ENCODE measurements at places on chromosomes 6 and 20.

DNA sequence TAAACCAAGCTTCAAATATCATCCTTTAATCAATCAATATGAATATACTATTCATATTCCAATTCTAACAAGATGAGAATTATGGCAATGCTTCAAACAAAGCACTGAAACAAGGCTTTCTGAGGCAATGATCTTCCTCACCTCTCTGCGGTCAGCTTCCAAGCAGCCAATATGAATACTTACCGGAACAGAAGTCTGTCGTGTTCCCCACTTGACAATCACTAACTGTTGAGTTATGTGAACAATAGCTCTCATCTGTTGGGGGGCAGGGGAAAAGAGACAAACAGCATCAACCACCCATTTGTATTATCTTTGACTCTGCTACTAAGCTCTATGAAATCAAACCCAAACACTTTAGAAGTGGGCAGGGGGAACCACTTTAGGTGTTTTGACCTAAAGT, 4.5 kb downstream of the CD164 start:
- DNase-seq, result no peak

- no peak for DNase-seq
These were observed 152.3 kb upstream of the SCGN start for GRCh38 chr6:25499615-25500235.

- no peak for DNase-seq
These were observed 2.7 kb upstream of the TUBB2A start for GRCh38 chr6:3159805-3160781.

- no peak for DNase-seq
These were observed 1.2 kb upstream of the RBM38 start for GRCh38 chr20:57389695-57390603.

DNA sequence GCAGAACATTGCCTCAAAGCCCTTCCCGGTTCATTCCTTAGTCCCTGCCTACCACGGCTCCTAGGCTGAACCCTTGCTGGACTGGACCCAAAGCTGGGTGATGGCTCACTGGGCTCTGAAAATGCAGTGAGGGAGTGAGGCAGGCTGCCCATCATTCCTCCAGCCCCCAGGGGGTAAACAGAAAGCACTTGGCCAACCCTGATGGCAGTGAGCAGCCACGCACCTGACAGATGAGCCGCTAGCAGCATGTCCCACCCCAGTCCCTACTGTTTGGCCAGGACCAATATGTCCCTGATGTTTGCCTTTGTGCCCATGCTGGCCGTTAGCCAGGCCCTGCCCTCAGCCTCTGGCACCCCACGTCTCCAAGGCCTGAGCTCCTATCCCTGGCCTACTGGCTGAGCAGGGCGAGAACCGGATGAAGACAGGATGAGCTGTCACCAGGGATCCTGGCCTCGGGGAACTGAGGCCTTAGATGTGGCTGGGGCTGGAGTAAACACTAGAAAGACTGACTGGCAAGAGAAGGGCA, 19.4 kb upstream of the BAK1 start:
- DNase-seq, result peak; percentile 84

- no peak for DNase-seq
These were observed 6.1 kb downstream of the FBXO5 start for GRCh38 chr6:152976749-152977148.

- peak; percentile 52 for DNase-seq
These were observed 171.4 kb downstream of the ZFAND3 start for GRCh38 chr6:37990762-37991525.

- no peak for DNase-seq
These were observed 21.4 kb upstream of the TFAP2D start for GRCh38 chr6:50691814-50692495.

- DNase-seq, result peak; percentile 59
These were observed 67.1 kb upstream of the ADGRF4 start for GRCh38 chr6:47631269-47631772.

DNA sequence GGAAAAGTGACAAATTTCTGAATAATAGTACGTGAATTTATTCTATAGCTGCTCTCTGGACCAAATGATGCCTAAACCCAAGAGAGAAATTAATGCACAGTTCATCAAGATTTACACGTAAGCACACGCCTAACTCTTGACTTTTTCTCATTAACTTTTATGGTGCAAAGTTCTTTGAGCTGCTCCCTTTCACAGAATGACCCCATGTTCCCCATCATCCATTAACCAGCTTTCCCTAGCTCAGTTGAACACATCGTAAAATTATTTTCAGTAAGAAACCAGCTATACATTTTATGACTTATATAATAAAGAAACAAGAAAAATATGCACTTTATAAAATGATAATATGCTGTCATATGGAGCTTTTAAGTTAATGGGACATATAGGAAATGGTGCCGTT, 54.3 kb downstream of the ID4 start:
- DNase-seq, result no peak

GRCh38 chr6:131555992-131556391, 17.0 kb upstream of the ARG1 start:
- DNase-seq, result no peak

- no peak for DNase-seq
These were observed 77.0 kb downstream of the TBX18 start for GRCh38 chr6:84687431-84687830.

- DNase-seq, result no peak
These were observed 9.8 kb downstream of the MAPK13 start for GRCh38 chr6:36139991-36140710.

DNA sequence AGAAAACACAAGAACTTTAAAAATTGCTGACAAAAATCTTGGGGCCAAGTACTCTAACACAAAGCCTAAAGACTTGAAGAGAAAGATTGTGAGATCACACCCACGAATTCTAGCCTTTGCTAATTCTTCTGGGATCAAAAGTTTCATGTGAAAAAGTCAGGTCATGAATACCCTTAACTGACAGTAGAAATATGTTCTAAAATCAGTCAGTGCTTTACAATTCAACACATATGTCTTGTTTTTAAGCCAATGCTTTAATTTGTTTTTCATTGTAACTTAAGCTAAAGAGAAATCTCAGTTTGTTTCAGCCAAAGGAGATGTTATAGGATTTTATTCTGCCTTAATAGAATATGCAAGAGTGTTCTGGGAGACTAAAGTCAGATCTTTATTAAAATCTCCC, 78.2 kb upstream of the PLEKHG1 start:
- DNase-seq, result no peak

- DNase-seq, result peak; percentile 53
These were observed 8.5 kb upstream of the MRPS10 start for GRCh38 chr6:42226161-42226611.

DNA sequence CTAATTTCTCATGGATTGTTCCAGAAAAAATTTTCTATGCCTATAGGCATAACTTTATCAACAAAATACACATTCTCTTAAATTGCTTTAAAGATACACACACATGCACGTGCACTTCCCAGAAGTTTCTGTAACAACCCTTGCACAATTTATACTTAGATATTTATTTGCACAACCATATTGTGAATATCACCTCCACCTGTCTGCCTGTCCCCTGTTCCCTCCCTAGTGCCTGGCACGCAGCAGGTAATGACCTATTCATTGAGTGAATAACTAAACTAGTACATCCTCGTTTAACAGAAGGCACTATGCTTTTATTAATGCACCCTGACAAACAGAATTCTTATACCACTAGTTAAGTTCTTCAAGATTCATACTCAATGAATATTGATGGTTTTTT, 198.9 kb downstream of the BCAS1 start:
- DNase-seq, result no peak

DNA sequence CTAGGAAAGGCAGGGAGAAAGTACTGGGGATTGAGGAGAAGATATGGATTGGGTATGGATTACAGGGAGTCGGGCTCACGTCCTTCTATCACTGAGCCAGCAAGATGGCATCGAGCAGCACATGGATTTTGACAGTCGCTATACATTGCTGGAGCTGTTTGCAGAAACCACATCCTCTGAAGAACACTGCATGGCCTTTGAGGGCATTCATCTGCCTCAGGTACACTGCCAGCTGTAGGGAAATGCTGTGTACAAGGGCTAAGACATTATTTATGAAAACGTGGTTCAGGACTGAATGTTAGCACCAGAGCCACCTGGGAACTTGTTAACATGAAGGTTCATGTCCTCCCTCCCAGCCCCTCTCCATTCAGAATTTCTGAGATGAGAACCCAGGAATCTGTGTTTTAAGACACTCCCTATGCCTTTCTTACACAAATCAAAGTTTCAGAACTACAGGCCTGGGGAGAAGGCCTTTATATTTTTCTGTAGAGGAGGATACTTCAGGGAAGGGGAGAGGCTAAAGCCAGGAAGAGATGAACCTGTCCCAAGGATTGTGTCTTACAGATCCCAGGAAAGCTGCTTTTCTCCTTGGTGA, 3.5 kb downstream of the CUL9 start:
- no peak for DNase-seq

DNA sequence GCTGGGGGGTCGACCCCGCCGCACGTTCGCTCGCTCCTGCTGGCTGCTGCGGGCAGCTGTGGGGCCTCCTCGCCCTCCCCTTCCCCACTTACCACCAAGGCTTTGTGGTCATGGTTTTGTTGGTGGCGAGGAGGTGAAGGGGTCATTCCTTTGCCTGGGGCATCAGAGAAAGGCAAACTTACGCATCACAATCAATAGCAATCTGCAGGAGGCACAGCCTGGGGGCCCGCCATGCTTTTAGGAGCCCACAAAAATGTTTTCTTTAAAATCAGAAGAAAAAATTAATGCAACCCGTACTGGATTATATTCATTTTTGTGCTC, 137.0 kb downstream of the IMPG1 start:
- no peak for DNase-seq

- DNase-seq, result no peak
These were observed 39.6 kb downstream of the DUSP22 start for GRCh38 chr6:331622-332521.

- DNase-seq, result no peak
These were observed 27.5 kb downstream of the NCOA7 start for GRCh38 chr6:125818225-125818657.

DNA sequence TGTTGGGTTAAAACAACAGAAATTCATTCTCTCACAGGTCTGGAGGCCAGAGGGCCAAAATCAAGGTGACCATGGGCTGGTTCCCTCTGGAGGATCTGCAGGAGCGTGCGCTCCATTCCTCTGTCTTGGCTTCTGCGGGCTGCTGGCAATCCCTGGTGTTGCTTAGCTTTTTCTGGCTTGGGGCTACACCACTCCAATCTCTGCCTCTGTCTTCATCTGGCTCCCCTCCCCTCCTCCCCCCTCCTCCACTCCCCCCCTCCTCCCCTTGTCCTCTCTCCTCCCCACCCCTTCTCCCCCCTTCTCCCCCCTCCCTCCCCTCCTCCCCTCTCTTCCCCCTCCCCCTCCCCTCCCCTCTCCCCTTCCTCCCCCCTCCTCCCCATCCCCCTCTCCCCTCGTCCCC, 321.3 kb upstream of the ARID1B start:
- DNase-seq, result no peak

DNA sequence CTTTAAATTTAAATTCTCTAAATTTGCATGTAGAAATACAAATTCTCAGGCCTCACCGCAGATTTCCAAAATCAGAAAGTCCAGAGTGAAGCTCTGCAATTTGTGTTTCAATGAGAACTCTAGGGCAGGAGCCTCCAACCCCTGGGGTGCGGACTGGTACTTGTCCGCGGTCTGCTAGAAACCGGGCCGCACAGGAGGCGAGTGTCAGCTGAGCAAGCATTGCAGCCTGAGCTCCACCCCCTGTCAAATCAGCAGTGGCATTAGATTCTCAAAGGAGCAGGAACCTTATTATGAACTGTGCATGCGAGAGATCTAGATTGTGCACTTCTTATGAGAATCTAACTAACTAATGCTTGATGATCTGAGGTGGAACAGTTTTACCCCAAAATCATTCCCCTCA, 203.0 kb upstream of the PCSK2 start:
- DNase-seq, result no peak

GRCh38 chr6:132814716-132815570, 574 bp downstream of the RPS12 start:
- no peak for DNase-seq

- DNase-seq, result no peak
These were observed 84.4 kb upstream of the SCAF8 start for GRCh38 chr6:154648888-154649205.

- peak; percentile 86 for DNase-seq
These were observed 119.1 kb upstream of the ADGRF1 start for GRCh38 chr6:47161176-47161687.

- peak; percentile 63 for DNase-seq
These were observed 5.6 kb downstream of the RAB23 start for GRCh38 chr6:57216235-57217101.

GRCh38 chr20:50848341-50848808, 53.5 kb downstream of the BCAS4 start:
- DNase-seq, result peak; percentile 89

DNA sequence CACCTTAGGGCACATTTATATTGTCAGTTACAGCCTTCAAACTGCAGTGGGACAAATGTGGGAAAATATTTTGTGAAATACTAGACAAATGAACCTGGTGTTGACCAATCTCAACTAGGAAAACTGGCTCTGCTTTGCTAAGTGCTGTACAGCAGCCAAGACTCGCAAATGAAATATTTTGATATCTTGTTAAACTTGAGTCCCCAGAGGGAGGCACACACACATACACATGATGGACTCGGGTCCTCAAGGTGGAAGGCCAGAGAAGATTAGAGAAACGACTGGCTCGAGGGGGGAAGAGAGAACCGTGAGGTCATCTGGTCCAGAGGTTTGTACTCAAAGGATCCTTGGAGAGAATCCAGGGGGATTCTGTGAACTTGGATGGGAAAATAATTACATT, 67.3 kb upstream of the JAG1 start:
- DNase-seq, result peak; percentile 28

- peak; percentile 32 for DNase-seq
These were observed 230.2 kb upstream of the FOXQ1 start for GRCh38 chr6:1081551-1082284.

GRCh38 chr6:24660105-24660504, 6.6 kb downstream of the TDP2 start:
- no peak for DNase-seq

DNA sequence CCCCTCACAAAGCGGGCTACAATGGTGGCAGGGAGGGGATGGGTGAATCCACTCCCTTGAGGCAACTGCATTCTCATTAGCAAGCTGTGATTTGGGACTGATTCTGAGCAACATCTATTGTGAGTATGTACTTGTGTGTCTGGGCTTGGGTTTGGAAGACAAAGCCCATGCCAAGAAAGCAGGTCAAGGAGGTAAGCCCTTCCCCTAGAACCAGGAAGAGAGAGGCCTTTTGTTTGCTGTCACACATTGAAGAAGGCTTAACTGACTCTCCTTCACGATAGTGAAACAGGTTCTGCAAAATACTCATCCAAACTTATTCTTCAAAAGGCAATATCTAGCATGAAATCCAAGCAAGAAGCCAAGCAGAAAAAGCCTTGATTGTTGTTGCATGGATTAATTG, 403.1 kb upstream of the ID4 start:
- no peak for DNase-seq

Measured in MCF 10A (cell line).